Cardiac fibroblast (primary cell): ENCODE measurements at places on chromosomes 4 and X.

- no peak for DNase-seq
Observed at GRCh38 chr4:153365003-153365402, 20.5 kb downstream of the MND1 start.

- DNase-seq: no peak
Observed at GRCh38 chr4:42653626-42654560, 3.0 kb downstream of the ATP8A1 start.

DNA sequence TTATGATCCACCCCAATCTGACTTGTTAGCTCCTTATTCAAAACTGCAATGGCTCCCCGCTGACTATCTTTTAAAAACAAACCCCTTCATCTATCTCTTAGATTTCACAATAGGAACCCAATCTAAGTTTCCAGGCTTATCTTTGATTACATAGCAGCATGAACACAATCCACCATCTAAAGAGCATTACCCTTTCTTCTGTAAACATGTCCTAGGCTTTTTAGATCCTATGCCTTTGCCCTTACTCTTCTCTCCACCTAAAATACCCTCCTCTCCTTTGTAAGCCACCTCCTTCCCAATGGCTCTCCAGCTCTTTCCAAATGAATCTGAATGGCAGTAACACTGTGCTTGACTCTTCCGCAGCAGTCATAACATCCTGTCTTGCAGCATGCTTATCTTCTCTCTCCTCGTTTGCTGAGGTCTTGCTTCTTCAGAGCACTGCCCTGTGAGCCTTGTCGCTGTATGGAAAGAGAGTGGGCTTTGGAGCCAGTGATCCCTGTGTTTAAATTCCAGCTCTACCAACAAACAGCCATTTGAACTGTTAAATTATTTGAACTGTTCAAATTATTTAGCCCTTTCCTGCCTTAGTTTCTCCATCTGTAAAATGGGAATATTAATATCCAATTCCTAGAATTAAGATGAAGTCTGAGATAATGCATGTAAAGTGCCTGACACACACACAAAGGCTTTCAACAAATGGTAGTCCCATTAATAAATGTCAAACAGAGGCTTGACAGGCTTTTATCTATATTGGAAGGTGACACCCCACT, 16.2 kb upstream of the TSPAN5 start:
- DNase-seq: no peak

DNA sequence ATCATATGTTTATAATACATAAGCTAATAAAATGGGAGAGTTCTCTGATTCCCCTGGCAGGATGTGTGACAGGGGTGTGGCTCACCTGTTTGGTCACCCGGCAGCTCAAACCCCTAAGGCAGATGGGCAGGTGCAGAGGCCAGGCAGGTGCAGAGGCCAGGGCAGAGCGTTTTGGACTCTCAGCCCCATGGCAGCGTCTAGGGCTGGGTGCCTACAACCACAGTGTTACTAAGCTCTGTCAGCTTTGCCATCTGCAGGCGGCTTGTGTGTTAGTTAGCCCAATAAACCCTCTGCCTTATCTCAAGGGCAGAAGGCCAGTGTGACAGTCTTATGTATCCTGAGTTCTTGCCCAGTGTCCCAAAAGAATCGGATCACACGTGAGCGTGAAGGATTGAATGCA, 54.0 kb upstream of the UGT2B15 start:
- no peak for DNase-seq

DNA sequence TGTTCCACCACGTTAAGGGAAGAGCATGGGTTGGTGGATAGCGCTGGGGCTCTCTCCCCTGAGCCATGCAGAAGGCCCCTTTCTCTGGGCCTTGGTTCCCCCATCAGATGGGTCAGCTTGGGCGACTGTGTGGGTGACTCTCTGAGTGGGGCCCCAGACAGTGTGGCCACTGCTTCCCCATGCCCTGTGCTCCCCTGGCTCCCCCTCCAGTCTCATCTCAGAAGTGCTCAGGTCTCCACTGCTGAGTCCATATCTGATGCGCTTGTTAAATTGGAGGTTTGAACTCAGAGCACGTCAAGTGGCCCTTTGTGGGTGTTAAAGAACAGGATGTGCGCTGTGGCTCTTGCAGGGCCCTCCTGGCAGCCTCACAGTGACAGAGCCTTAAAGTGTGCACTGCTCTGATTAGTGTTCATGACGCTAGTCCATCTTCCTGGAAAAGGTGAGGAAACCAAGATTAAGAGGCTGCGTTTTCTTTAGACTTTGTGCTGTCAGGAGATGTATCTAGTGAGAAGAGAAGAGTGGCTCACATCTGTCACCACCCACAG, 59.8 kb downstream of the NELFA start:
- no peak for DNase-seq

DNA sequence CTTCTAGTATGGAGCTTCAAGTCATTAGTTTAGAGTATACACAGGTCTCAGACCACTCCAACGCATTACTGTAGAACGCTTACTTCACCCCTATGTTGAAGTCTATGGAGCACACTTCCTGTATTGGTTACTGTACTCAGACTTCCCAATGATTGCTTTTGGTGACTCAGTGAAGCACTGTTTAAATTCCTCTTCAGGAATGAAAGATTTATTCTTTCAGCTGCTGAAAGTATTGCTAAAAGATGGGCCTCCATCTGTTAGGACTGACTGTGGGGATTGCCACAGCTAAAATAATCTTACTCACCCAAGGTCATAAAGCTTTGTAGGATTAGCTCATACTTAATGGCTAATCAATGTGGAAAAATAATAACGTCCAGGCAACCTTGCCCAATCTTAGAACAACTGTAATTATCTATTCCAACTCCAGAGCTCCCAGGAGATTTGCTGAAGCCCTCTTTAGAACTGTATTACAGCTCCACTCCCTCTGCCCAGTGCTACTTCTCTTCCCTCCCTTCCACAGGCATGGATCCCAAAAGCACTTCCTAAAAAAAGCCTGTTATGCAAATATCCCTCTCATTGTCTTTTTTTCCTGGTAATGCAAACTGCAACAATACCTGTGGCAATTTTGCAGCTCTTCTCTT, 281.9 kb upstream of the HS3ST1 start:
- DNase-seq: no peak

GRCh38 chrX:17597327-17597726, 140.0 kb upstream of the SCML1 start:
- DNase-seq: no peak

DNA sequence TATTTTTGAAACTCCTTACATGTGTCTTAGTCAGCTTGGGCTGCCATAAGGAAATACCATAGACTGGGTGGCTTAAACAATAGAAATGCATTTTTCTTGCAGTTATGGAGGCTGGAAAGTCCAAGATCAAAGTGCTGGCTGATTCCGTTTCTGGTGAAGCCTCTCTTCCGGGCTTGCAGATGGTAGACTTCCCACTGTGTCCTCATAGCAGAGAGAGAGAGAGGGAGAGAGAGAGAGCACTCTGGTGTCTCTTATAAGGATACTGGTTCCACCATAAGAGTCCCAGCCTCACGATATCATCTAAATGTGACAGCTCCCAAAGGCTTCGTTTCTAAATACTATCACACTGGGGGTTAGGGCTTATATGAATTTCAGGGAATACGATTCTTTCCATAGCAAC, 39.7 kb downstream of the ENPEP start:
- DNase-seq: peak; percentile 14

DNA sequence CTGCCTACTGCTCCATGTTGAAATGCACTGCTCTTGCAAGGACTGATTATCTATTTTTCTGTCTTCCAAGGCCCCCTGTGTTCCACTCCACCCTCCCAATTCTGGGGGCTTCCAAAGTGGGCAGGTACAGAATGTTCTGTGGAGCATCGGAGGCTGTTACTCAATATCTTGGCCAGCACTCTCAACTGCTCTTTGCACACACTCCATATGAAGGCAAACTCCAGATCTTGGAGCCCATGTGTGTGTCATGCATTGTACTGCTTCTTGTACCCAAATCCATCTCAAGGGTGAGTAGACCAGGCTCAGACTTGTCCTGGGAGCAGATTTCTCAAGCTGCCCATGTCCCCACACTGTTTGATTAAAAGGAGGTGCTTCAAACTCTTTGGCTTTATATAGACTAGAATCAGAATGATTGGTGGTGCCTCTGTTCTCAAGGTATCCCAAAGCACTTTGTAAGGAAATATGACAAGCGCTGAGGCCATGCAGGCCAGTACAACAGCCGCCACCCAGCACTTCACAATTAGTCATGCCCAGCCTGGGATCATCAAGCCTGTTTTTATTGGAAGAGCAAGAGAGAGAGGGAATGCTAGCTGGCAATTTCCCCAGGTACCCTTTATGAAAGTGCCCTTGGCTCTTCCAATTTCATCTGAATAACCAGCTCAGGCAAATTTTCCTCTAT, 44.3 kb downstream of the AR start:
- DNase-seq: peak; percentile 30

DNA sequence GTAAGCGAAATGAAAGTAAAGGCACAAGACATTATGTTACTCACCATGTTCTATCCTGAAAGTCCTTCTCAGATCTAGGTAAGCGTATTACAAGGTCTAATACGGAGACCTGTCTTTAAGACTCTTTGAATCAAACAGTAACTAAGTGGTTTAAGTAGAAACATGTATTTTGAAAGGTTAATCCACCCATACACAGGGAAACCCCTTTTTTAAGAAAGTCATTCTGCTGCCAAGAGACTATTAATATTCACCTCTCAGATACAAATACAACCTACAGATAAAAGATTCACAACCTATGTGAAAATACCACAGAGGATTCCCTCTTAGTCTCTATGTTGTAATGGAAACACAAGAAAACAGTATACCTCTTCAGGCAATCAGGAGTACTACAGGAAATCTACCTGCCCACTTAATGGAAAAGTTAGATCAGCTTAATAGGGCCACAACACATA, 63.2 kb upstream of the TNIP3 start:
- DNase-seq: no peak

GRCh38 chr4:153064571-153064970, 128.4 kb downstream of the FHDC1 start:
- no peak for DNase-seq

DNA sequence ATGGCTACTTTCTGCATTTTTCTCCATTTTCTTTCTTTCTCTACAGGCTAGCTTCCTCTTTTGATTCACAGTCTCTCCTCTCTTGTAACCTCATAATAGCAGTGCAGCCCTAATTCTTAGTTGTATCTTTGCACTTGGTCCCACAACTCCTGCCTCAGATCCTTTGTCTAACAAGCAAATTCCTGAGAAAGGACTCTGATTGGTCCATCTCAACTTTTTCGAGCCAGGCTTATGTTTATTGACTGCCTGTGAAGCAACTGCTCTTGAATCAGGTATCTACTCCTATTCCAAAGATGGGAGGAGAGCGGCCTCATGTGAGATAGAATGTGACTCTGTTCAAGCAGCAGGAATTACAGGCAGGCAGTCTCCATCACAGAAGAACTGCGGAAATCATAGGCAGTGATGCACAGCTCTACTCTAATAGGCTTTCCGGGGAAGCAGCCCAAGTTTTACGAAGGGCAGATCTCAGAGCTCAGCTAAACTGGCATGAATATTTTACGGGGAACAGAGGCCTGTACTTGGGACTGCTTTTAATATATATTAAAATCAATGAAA, 123.5 kb downstream of the GABRB1 start:
- DNase-seq: no peak

- DNase-seq: no peak
Observed at GRCh38 chr4:94534401-94535312, 82.9 kb downstream of the PDLIM5 start.

- no peak for DNase-seq
Observed at GRCh38 chr4:87622303-87622702, 14.0 kb downstream of the DSPP start.

DNA sequence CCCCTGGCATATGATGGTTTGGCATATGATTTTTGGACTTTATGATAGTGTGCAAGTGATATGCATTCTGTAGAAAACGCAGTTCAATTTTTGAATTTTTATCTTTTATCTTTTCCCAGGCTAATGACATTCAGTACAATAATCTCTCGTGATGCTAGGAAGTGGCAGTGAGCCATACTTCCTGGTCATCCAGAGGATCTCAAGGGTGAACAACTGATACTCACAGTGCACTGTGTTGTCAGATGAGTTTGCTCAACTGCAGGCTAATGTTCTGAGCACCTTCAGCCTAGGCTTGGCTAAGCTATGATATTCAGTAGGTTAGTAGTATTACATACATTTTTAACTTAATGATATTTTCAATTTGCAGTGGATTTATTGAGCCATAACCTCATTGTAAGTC, 405.3 kb downstream of the PCDH7 start:
- no peak for DNase-seq

- no peak for DNase-seq
Observed at GRCh38 chrX:132173647-132174046, 45.6 kb downstream of the RAP2C start.

- DNase-seq: no peak
Observed at GRCh38 chr4:42391981-42392380, 5.3 kb upstream of the SHISA3 start.

DNA sequence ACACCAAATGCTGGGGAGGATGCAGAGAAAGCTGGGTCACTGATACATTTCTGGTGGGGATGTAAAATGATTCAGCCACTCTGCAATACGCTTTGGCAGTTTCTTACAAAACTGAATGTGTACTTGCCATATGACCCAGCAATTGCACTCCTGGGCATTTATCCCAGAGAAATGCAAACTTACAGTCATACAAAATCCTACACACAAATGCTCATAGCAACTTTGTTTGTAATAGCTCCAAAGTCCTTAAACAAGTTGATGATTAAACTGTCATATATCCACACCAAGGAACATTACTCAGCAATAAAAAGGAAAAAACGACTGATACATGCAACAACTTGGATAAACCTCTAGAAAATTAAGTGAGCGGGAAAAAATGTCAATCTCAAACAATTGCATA, 12.3 kb downstream of the MID1 start:
- DNase-seq: peak; percentile 79

GRCh38 chrX:23981711-23982110, 45.3 kb downstream of the KLHL15 start:
- DNase-seq: no peak

DNA sequence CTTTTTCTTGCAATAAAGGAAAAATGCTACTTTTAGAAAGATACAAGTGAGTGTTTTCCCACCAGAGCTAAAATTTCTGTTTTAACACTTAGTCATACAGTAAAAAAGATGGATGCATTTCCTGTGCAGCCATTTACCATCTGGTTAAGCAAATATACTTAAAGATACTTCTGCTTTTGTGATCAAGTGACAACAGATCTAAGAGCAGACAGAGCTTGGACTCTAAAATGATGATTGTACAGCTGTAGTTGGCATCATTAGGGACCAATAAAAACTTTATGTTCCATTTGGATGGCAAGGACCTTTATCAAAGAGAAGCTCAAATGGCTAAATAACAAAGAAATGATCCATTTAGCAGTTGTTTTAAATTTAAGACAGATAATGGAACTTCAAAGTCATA, 270.8 kb downstream of the FSTL5 start:
- no peak for DNase-seq

DNA sequence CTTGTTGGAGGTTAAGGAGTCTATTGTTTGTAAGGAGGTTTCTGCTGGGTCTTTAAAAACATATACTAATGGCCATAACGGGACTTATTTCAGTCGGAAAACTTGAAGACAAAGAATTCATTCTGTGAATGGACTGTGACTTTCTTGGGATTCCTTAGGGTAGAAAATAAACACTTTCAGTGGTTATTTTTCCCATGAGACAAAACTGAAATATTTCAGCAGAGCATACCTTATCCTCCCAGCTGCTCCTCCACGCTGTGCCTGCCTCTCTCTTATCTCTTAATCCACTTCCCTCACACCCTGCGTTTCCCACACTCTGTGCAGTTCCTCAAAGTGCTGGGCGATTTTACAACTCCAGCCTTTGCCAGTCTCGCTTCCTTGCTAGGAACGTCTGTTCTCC, 47.1 kb upstream of the SORBS2 start:
- DNase-seq: peak; percentile 28
